Iris pigment epithelial cell (primary cell): ENCODE measurements at places on chromosomes 6 and 20.

GRCh38 chr6:67129780-67130179, 1422.8 kb upstream of the EYS start:
- DNase-seq: no peak

GRCh38 chr20:53839423-53840176, 230.8 kb downstream of the BCAS1 start:
- no peak for DNase-seq

GRCh38 chr6:28333599-28334018, 2.3 kb downstream of the ZSCAN31 start:
- no peak for DNase-seq

DNA sequence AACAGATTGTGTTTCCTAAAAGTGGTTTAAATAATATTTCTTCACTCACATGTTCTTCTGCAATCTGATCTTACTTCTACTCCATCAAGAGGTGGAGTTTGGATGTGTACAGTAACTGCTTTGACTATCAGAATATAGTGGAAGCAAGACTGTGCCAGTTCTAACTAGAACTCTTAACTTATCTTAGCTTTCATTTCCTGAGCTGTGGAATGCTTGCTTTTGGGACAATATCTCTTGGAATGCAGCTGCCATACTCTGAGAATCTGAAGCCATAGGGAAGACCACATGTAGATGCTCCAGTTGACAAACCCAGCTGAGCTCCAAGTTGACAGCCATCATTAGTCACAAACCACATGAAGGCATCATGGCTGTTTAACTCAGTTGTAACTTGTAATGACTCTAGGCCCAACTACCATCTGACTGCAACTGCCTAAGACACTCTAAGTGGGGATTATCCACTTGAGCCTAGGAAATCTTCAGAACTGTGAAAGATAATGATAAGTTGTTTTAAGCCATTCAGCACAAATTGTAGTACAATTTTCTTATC, 40.8 kb upstream of the MAN1A1 start:
- DNase-seq: peak; percentile 6

GRCh38 chr20:1401451-1401907, 8.6 kb upstream of the FKBP1A start:
- no peak for DNase-seq

DNA sequence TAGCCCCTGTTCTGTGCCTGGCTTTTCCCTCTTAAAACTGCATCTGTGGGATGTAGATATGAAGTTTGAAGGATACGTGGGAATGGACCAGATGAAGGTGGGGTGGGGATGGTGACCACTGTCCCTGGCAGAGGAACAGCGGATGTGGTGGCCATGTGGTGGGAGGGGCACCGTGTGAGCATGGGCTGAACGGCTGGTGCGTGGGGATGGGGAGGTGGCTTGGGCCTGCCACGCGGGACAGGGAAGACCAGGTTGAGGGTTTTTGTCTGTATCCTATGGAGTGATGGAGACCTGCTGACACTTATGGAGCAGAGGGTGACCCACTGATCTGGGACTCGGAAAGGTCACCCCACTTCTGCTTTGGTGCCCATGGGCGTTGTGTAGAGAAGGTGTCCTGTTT, 19.2 kb downstream of the PHACTR3 start:
- no peak for DNase-seq

- peak; percentile 28 for DNase-seq
Measured at GRCh38 chr6:113496166-113496565, 361.0 kb upstream of the MARCKS start.

DNA sequence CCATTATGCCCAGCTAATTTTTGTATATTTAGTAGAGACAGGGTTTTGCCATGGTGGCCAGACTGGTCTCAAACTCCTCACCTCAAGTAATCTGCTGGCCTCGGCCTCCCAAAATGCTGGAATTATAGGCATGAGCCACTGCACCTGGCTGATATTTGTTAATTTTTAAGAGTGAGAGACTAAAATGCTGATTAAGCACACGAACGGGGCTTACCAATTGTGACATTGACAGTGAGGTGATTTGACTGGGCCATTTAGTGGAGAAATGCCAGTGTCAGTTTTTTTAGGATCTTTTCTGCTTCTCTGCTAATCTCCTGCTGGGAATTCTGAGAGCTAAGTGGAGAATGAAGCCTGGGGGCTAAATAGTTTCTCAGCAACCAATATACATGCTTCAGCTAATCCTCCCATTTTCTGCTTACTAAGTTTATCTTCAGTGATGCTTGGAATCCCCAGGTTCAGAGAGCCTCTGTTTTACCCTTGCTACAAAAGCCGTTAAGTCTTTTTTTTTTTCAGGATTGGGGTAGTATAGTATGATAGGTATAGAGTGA, 9.8 kb upstream of the DEFB123 start:
- no peak for DNase-seq

DNA sequence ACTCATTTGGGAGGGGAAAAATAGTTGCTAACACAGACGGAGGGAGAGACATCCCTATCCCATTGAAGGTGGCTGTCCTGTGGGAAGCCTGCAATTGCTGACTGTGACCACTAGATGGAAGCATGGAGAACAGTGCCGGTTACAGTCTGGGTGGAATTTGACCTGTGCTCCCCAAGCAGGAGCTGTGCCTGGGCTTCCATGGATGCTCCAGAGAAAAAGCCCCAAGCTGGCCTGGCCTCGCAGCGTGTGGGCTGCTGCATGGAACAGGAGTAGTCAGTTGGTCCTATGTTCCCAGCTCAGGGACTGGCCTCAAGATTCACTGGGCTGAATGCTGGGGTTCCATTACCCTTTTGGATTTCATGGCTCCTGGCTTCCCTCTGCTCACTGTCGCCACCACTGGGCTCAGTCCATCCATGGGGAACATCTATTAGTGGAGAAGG, 116.3 kb upstream of the CHD6 start:
- DNase-seq: peak; percentile 24

DNA sequence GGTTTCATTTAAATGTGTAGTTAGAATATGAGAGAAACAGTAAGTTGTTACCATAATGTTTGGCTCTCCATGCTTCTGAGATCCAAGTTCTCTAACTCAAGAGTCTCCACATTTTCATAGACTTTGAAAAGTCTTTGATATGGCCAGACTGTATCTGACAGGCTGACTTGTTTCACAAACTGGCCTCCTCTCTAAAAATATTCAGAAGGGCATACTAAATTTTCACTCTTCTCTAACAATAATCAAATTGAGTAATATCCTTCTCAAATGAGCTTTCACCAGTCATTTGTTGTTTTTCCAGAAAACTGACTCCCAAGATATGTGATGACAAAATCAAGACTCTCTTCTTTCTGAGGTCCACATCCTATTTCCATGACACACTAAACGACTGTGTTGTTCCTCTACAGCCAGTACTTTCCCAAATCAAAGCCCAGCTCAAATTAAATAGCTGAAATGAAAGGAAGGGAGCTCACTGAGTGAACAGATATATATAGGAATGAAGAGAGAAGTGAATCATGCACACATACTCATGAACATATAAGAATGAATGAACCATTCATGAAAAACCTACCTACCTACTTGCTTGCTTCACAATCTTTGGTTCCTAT, 15.1 kb downstream of the HIVEP2 start:
- DNase-seq: peak; percentile 52

DNA sequence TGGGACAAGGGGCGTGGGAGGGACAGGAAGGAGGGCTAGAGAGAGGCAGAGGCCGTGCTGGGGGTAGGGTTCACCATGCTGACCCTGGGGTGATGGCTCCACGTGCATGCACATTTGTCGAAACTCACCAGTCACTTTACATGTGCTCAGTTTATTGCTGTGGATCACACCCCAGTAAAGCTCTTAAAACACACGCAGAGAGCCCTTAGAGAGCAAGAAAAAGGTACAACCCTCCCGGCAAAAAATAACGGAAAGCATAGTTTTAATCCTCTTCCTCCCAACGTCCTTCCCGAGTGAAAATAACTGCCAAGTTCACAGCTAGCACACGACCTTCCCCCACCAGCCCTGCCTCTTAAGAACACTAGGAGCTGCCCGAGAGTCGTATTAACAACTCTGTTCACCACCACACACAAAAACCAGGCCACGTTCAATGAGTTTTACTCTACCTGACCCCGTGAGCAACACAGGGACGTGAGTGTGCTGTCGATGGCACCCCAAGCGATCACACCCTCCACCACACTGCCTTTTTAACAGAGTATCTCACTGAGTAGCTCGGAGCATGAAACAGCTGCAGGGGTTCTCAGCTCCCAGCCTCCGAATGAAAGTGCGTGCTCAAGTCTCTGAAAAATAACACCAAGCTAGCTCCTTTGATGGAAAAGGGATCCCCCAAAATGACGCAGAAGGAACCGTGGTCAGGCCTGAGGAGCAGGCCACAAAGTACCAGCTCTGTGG, 39.7 kb downstream of the TAF4 start:
- peak; percentile 84 for DNase-seq

GRCh38 chr6:14639983-14640599, 522.5 kb downstream of the CD83 start:
- no peak for DNase-seq

- DNase-seq: no peak
Measured at GRCh38 chr20:59207742-59208357, 44.2 kb downstream of the ZNF831 start.

DNA sequence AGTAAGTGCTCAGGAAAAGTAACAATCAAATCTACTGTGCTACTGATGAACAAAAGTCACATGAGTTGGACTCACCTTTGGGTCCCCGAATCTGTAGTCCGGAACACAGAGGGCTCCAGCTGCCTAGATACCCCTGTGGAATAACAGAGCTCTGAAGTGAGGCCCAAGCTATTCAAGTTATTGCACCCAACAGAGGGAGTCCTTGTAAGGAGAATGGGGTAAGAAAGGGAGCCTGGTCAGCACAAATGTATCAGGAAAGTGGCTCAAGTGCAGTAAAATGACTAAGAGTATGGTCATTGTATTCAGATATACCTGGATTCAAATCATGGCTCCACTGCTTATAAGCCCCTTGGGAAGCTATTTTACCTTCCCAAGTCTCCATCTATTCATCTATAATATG, 20.9 kb downstream of the EDN1 start:
- DNase-seq: no peak
